Stimulated activated CD4-positive, alpha-beta T cell treated with anti-CD3 and anti-CD28 coated beads, Interleukin-1b, Interleukin-23, amount 100 ng/mL, for 24 hours (primary cell): ENCODE measurements at places on chromosomes 1 and 21.

GRCh38 chr1:225881959-225882693, at the start of gene TMEM63A:
Gene TMEM63A (minus strand): TSS chr1:225882380. CDS start chr1:225877580, 4,800 bp downstream.
- peak; percentile 62 for DNase-seq

DNA sequence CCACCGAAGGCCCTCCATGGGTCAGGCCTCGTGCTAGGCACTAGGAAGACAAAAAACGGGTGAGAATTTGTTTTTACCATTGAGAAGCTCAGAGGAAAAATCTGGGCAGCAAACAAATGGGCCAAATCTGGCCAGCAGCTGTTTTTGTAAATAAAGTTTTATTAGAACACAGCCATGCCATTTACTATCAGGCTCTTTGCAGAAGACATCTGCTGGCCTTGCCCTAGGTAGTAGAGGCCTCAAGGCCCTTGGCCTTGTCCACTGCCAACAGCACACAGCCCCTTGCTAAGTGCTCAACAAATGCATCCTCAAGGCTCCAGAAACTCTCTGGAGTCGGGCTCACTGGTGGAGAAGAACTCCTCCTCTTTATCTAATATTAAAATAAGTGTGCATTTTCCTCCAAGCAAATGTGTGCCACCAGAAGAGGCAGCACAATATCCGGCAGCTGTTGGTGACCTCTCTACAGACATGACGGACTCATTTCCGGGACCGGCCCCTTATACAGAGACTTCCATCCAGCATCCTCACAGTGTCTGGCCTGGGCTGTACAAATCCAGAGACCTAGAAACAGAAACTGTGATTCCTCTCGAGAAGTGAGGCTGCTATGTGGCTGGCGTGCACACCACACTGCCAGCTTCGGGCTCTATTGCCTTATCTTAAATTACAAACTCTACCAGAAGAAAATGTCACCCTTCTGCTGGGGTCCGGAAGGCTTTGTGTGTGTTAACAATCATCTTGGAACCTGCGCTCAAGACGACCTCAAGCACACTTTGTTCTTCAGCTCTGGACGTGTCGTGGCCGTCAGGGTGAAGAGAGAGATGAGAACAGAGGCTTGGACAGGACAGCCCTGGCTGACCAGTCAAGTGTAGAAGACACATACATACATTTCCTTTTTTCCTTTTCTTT, 203.9 kb downstream of the TOMM20 start:
- DNase-seq, result no peak

DNA sequence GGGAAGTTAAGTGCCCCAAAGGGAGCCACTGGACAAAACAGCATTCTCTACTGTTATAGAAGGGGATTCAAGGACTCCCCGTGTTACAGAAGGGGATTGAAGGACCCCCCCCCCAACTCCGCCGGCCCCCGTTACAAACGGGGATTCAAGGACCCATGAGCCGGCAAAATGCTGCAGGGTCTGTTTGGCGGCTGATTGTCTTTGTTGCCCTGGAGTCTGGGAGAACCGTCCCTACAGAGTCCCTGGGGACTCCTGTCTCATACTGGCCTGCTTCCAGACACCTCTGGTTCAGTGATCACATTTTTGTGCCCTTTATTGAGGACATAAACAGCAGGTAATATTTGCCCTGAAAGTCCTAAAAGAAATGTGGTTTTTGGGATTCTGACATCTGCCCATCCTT, 96.4 kb downstream of the SYF2 start:
- DNase-seq, result no peak

DNA sequence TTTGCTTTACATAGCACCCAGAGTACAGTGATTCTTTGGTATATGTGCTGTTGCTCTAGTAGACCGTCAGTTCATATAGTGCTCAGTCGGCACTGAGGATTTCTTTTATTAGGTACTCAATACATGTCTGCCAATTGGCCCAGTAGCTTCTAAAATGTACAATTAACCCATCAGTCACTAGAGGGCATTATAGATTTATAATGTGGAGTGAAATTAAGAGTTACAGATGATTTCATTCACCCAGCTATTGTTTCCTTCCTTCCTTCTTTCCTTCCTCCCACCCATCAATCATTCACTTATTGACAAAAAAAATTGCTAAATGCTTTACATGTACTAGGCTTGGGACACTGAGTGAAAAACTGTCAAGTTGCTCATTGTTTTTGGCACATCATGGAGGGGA, 263.6 kb upstream of the USP24 start:
- DNase-seq, result no peak

- DNase-seq, result no peak
These were observed 307.7 kb downstream of the USP25 start for GRCh38 chr21:16037421-16037955.
